ENCODE measurements at places on chromosomes 2 and 18.

DNA sequence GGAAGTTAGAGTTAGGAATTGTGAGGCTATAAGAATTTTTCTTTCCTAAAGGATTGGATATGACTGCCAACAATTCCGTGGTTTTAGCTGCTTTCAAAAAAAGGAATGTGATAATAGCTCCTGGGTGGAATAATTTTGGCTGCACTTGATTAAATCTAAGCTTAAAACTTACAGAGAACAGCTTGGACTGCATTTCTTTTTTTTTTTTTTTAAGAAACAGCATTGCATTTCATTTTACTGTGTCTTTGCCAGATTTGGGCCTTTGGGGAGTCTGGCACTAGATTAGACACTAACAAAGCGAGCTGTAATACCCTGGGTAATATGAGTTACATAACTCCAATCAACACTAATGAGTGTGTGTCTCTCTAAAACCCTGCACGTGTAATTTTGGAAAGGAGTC lies 37.8 kb upstream of the ZNF397 start:
- no peak for DNase-seq

DNA sequence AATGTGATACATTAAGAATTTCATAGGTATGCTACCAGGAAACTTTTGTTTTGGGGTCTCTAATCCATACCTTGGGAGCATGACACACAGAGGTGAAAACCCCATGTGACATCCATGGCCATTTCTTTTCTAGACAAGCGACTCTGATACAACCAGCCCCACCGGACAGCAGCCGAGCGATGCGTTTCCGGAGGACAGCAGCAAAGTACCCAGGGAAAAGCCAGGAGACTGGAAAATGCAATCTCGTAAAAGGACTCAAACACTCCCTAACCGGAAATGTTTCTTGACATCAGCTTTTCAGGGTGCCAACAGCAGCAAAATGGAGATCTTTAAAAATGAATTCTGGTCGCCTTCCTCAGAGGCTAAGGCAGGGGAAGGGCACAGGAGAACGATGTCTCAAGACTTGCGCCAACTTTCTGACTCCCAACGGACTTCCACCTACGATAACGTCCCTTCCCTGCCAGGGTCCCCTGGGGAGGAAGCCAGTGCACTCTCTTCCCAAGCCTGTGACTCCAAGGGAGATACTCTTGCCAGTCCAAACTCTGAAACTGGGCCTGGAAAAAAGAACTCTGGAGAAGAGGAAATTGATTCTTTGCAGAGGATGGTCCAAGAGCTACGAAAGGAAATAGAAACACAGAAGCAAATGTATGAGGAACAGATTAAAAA lies 48.9 kb downstream of the BMP10 start:
- DNase-seq = no peak

GRCh38 chr2:240624011-240624949 lies 1.0 kb upstream of the GPR35 start:
- DNase-seq = no peak

DNA sequence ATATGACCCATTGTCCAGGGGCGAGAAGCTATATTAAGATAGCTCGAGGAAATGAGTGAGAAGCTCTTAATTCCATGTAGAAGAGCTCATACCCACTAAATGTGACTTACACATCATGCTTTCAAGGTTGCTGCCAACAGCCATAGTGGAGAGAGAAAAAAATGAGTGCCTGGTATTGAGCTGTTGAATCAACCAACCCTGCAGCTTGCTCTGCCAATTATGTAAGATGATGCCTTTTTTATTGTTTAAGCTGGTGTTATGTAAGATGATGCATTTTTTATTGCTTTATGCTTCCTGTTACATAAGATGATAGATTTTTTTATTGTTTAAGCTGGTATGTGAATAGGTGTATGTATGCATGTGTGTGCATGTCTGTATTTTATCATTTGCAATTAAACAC lies 228.2 kb downstream of the CCDC178 start:
- no peak for DNase-seq

DNA sequence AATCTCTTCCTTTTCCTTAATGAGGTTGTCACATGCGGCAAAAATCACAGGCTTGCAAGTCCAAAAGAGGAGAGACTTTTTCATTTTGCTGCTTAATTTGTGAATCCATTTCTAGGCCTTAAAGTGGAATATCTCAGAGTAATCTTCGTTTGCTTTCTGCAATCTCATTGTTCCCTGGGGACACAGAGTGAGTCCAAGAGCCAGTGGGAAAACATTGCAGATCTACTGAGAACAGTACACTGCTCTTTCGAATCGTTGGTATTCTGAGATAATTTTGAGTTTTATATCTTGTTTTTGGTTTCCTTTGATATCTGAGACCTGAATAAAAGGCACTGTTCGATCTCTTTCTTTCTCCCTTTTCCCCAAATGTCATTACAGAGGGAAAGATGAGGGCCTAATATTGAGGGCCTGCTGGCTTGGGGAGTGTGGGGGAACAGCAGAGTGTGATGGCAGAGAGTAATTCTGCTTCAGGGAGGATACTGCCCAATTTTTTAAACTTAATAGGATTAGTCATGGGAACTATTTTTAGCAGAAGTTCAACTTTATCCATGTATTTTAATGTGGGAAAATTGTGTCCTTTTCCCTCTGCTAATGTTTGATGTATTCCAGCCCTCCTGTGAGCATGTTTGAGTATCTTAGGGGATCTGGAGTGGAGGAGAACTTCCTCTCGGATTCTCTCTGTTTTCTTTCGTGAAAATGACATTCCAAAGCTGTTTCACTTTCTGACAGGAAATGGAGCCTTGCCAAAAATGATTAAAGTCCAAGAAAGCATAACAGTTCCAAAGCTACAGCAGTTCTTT lies 418.2 kb upstream of the ZEB2 start:
- DNase-seq = peak; percentile 66

Data from NCI-H226 (cell line).